ENCODE measurements at places on chromosomes 2 and 18.

GRCh38 chr2:40450796-40451430 lies 977 bp downstream of the SLC8A1 start:
- DNase-seq, result peak; percentile 74

DNA sequence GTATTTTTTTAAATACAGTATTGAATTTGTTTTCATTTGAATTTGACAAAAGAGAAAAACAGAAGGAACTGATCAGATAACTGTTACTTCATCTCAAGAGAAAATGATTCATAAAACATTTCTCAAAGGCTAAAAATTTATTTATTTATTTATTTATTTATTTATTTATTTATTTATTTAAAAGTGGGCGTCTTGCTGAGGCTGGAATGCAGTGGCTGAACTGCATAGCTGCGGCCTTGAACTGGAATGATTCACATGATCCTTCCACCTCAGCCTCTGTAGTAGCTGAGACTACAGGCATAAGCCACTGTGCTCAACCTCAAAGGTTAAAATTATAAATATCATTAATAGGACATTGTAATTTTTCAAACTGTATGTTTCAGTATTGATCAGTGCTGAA lies 4.5 kb upstream of the PUM2 start:
- DNase-seq, result no peak

DNA sequence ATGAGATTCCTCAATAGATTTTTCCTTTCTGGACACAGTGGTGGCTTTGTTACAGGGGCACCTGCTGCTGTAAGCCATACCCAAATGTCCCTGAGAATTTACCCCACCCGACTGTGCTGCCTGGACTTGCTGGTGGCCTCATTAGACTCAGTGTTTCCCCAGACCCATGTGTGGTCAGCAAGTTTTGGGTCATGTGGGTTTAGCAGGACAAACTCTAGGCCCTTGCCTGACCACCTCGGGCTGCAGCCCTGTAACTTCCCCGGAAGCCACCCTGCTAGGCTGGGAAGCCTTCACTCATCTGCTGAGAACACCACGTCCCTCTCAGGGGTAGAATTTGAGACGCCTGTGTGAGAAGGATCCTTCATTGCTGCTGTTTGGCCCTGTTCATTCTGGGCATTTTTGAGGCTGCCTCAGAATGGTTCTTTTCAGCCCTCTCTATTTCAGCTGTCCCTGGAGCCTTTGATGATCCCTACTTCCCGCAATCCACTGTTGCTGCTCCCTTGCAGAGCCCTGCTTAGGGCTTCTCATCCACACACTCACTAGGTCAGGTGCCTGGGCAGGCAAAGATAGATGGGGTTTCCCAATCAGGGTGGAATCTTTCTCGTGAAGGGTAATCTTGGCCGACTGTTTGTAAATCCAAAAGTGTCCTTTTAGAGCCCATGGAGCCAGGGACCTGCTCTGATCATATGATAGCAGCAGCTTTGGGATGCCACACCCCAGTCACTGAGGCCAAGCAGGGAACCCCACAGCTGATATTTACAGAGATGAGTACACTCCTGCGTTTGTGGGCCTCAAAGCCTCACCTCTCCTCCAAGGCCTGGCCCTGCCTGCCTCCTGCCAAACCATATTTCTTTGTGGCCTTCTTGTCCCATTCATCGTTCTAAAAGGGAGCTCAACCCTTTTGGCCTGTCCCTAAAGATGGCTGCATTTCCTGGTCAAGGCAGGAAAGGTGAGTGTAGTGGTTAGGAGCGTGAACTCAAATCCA lies 6.7 kb downstream of the EHD3 start:
- peak; percentile 43 for DNase-seq

GRCh38 chr2:57373530-57373929 lies 673.1 kb upstream of the VRK2 start:
- no peak for DNase-seq

DNA sequence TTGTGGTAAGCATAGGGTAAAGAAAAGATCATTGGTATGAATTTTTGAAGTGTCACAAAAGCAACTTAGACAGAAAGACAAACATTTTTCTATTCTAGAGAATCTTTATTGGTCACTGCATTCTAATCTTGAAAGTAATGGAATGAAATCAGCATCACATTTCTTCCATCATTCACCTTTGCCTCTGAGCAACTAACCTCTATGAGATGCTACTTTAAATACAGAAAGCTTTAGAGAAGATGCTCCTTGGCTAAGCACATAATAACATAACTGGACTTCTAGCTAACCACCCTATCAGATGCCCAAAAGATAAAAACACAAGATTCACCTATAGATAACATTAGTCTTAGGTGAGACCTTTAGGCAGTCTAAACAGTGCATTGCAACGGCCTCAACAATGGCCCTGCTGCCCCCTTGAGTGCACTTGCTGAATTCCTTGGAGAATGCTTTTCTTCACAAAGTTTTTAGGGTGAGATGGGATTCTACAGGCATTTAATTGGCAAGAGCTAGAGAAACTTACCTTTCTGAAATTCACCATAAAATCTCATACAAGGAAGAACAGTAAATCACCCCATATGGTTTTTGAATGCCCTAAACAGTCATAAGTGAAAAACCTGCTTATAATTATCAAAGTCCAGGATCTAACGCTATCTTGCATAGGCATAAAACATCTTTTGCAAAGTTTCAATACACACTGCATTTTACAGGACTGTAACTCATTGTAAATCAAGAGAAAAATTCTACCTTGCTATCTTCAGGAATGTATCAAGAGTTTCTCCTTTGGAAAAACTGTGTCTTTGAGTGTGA lies 791.3 kb upstream of the CHAC2 start:
- DNase-seq, result no peak

GRCh38 chr18:71666481-71666880 lies 877.7 kb downstream of the CBLN2 start:
- no peak for DNase-seq

- DNase-seq, result peak; percentile 53
These were observed 66.1 kb downstream of the COLEC12 start for GRCh38 chr18:434410-434809.

DNA sequence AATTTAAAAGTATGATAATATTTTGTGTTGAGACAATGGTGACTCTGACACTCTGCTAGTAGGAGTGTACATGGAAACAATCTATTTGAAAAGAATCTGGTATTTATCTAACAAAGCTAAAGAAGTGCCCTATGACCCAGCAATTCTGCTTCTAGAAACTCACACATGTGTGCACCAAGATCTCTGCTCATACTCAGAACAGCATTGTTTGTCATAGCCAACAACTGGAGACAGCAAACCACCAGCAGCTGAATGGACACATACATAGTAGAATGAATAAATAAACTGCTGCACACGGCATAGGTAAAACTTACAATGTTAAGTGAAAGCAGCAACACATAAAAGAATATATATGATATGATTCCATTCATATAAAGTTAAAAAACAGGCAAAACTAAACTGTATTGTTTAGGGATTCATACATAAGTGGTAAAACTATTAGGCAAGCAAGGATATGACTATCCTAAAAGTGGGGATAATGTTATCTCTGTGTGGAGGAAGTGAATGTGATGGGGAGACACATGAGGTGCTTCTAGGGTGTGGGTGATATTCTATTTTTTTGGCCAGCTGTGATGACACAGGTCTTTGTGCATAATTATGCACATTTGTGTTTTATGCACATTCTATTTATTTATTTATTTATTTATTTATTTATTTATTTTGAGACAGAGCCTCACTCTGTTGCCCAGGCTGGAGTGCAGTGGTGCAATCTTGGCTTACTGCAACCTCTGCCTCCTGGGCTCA lies 71.1 kb downstream of the RFTN2 start:
- DNase-seq, result no peak

GRCh38 chr18:62331581-62332356 lies 6.7 kb downstream of the TNFRSF11A start:
- no peak for DNase-seq

DNA sequence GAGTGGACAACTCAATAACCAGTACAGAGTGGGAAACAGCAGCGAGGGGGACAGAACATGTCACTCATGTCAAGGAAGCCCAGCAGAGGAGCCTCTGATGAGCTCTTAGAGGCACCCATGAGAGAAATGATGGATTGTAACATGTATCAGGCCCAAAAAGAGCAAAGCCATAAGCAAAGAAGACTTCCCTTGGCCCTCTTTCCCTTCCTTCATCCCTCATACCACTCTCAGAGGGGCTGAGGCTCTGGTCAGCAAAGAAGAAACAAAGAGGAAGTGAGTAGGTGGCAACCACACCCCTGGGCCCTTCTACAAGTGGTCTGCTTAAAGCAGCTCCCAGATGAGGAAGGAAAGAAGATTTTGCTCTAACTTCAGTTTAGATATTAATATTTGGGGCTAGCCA lies 112.8 kb downstream of the CDC42EP3 start:
- DNase-seq, result no peak

DNA sequence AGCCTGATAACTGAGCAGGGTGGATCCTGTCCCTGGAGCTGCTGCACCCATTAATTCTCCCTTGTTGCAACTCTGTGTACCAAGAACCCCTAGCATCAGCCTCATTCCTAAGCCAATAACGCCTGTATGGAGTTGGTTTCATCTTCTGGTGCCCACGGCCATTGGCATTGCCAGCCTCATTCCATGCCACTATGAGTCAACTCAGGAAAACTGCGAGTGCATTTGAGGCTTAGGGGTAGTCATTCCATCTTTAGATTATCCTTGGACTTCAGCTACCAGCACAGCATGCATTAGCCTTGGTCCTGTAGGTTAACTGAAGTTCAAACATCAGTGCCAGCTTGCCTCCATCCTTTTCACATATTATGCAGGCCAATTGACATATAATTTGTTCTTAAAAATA lies 1.4 kb upstream of the TRIM54 start:
- DNase-seq, result no peak

GRCh38 chr2:157150747-157151146 lies 106.8 kb upstream of the GALNT5 start:
- DNase-seq, result no peak

All from right forelimb (tissue), 1 donor.